Mammary epithelial cell (primary cell): ENCODE measurements at places on chromosomes 6 and 20. TPM values are rescaled to one million over a fixed set of nuclear protein-coding genes. Genes with fewer than 3 reads are reported as not detected.

Gene UNC93A
- polyA plus RNA-seq = not detected

Gene HLA-DQB2
- not detected for polyA plus RNA-seq

Gene ZNF343
- 7.9 TPM for polyA plus RNA-seq

Gene SLC17A1
- not detected for polyA plus RNA-seq

- no peak for DNase-seq
These were observed 32.6 kb upstream of the TULP4 start for GRCh38 chr6:158279615-158280014.

GRCh38 chr6:41576667-41577066 is 30.5 kb downstream of the FOXP4 start:
- no peak for DNase-seq

DNA sequence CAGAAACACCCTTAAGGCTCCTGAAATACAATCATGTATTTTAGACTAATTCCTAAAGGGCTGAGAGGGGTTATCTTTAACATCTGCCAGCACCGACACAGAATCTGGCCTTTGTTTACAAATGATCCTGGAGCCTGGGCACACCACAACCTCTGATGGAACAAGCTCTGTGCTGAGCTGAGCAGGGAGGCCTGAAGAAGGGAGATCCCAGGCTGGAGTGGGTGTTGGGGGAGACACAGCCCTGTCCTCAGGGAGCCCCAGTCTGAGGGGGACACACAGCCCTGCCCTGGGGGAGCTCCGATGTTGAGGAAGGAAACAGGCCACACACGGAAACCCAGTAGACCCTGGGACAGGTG is 130.5 kb downstream of the VEGFA start:
- DNase-seq = no peak

DNA sequence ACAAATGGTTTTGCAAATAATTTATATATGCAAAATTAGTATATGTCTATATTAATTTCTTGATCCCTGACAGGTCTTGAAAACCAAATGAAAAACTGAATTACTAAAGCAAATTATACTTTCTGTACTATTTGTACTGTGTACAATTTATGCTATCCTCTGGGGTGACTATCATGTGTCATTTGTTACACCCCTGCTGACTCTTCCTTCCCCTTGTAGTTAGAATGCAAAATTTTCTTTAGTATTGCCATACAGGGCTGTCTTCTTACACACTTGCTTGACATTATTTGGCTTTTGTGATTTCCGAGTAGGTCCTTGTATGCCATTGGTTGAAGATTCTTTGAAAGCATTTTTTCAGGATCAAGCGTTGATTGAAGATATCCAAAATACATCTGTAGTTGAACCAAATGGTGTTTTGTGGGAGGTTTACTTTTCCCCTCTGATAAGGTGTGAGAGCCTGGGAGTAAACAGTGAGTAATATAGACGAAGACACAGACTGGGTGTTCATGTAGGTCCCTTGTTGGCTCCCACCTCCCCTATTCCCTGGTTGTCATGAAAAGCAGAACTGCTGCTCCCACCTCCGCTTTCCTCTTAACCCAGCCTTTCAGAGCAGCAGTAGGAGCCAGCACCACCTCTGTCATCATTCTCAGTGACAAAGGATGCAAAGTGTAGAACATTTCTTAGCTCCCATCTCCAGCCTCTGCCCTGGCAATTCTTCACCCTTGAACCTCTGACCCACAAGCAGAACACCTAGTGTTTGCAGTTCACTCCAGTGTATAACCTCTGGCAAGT is 29.0 kb downstream of the NCOA7 start:
- DNase-seq = no peak

- no peak for DNase-seq
These were observed 16.1 kb downstream of the PPIL1 start for GRCh38 chr6:36858407-36858981.

GRCh38 chr20:42857446-42857845 is 332.3 kb downstream of the PTPRT start:
- DNase-seq = no peak

GRCh38 chr6:25297823-25298522 is 18.8 kb downstream of the CARMIL1 start:
- DNase-seq = no peak

DNA sequence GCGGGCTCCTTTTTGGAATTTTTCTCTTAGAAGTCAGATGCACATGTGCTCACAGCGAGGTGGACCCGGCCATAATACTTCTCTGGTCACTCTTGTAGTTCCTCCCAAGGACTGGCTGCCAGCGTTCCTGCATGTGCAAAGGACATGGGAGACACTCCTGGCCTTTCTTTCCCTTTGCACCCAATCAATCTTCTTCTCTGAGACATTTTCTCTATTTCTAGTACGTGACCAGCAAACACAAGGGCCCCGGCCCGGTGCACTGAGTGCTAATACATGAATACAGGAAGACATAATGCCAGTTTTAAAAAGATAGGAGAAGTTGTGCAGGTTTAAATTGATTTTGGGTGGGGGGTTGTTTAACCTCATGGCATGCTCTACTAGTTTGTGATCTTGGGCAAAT is 233.6 kb downstream of the SMOC2 start:
- no peak for DNase-seq

- DNase-seq = no peak
These were observed 24.0 kb upstream of the ATRN start for GRCh38 chr20:3446779-3447178.

GRCh38 chr6:1527073-1527457 is 82.7 kb upstream of the FOXC1 start:
- peak; percentile 32 for DNase-seq

GRCh38 chr20:43508604-43509040 is 1.1 kb downstream of the L3MBTL1 start:
- DNase-seq = no peak

DNA sequence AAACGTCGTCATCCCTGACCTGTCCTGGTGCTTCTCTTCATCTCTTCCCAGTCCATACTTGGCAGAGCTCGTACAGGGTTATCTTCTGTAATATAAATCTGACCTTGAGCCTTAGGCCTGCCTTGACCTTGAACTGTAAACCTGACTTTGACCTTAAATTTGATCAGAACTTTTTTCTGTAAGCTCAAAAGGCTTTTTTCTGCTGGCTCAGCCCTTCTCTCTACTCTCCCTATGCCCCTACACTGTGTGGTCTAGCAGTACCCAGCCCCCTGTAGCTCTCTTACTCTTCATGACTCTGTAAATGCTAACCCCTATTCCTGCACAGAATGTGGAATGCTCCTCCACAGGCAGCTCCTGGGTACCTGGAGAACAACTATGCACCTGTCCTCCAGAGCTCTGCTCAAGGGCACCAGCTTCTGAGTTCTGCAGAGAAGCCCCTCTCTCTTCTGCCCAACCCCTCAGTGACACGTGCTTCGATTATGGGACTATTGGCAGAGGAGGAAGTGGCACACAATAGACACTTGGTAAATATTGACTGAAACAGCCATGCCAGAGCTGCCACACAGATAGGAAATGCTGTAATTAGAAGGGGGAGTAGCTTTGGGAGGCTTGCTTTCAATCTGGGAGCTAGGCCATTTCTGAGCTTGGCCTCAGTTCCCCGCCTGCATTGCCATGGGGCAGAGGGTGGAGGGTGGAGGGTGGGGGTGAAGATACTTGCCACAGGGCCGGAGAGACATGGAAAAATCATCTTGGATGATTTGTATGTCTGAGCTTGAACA is 15.4 kb downstream of the SNPH start:
- no peak for DNase-seq

DNA sequence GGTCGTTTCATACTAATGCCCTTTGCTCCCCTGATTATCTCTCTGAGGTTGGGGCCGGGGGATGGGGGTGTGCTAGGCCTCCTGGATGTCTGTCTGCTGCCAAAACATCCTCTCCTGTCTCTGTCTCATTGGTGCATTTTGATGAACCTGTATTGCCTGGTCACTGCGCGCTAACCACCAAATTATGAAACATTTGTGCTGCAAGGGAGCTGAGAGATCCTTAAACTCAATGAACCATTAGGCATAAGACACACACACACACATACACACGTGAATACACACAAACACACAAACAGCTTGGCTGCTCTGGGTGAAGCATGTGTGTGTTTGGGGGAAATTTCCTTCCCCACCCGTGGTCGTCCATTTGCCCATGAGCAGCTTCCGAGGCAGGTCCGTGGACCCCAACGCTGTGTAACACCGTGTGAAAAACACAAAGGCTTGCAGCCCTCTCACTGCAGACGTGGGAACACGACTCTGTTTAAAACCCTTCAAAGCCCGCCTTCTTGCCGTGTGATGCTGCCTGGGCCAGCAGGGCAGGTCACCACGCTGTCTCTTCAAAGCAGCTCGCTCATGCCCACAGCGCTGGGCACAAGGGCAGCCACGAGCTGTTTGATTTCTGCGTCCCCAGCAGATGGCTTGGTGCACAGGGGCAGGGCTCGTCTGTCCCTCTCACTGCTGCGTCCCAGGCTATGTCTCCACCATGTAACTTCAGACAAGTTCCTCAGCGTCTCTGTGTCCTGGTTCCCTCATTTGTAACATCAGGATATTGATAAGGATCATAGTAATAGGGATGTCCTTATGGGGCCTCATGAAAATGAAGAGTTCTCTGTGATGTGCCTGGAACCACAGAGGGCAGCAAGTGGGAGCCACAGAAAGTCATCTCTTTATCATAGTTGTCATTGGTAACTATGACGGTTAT is 96.8 kb downstream of the CDH26 start:
- DNase-seq = no peak

DNA sequence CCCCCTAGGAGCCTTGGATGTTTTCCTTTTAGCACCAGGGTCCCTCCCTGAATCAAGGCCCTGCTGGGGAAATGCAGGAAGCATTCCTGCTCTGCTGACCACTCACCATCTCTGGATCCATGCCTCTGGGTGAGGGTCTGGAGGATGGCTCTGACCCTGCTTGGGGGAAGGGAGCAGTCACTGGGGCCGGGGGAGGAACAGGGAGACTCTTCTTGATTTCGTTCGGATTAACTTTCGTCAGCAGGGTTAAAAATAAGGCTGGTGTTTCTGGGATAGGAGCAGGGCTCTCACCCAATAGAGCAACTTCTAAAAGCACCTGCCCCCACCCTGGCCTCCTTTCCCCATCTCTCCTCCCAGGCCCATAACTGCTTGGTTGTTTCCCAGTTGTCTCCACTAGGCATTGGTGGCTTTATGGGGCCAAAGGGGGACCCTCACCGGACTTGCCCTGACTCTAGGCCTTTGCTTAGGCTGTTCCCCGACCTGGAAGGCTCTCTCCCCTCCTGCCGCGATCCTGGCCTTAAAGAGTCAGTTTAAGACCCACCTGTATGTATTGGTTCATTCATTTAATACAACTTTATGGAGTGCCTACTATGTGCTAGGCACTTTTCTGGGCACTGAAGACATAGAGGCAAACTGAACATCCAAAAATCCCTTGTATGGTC is 63.0 kb downstream of the JPH2 start:
- DNase-seq = no peak

DNA sequence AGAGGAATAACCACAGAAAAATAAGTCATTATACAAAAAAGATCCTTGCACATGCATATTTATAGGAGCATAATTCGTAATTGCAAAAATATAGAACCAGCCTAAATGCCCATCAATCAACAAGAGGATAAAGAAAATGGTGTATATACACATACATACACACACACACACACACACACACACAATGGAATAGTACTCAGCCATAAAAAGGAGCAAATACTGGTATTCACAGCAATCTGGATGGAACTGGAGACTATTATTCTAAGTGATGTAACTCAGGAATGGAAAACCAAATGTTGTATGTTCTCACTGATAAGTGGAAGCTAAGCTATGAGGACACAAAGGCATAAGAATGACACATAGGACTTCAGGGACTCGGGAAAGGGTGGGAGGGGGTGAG is 1.9 kb upstream of the KIAA1586 start:
- DNase-seq = no peak

- DNase-seq = no peak
These were observed 11.2 kb downstream of the CNBD2 start for GRCh38 chr20:35979544-35979943.
